ENCODE measurements at places on chromosomes 2 and 18.

DNA sequence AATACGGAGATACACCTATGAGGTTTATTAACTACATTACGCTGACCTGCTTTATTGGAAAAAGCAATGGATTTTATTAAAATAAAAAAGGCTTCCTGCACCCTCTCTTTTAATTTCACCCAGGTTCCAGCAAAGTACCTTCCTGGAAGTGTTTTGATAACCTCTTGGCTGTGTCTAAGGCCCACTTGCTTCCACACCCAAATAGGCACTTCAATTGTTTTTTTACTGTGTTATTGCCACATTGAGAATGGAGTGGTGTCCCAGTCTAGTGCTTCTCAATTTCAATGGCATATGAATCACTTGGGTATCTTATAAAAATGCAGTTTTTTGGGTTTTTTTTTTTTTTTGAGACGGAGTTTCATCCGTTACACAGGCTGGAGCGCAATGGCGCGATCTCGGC lies 47.6 kb downstream of the SF3B1 start:
- DNase-seq: no peak

DNA sequence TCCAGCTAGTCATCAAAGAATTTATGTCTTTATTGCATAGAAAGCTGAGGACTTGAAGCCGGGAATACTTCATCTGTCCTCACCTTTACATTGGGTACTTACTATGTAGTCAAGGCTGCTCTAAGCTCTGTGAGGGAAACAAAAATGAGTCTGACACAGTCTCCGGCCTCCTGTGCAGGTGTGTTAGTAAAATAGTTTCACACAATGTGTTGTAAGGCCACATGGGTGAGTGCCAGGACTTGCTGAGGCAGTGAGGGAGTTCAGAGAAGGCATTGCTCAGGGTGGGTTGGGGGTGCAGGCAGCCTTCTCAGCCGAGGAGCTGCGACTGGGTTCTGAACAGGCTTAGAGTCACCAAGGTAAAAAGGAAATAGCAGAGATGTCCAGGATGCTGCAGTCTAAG lies 54.5 kb upstream of the SMAD2 start:
- no peak for DNase-seq

GRCh38 chr2:41894563-41895333 lies 153.1 kb upstream of the PKDCC start:
- DNase-seq: no peak

DNA sequence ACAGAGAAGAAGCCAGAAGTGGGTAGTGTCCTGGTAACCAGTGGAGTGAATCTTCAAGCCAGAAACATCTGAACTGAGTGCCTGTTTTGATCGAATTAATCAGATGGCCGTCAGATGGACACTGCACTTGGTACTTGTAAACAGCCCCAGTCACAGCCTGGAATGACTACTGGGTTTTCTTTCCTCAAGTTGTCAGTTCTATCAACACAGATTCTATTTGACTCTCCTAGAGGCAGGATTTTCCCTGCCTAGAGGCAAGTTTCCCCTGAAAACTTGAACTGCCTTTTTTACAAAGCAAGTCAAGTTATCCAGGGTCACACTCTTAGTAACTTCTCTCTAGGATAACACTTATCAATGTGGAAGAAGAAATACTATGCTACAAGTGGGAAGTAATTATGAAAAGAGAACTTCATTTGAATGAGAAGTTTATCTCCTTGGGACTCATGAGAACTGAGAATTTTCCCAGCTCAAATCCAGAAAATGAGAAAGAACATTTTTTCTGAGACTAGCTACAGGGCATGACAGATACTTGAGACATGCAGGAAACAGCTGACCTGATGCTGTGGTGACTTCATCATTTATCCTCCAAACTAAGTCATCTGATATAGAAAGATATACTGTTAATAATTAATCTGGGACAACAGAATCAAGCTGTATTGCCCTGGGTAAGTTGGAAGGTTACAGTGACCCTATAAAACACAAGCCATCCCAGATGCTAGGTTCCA lies 36.0 kb downstream of the SULT1C2 start:
- DNase-seq: no peak

GRCh38 chr2:99974682-99975375 lies 167.6 kb downstream of the AFF3 start:
- no peak for DNase-seq

DNA sequence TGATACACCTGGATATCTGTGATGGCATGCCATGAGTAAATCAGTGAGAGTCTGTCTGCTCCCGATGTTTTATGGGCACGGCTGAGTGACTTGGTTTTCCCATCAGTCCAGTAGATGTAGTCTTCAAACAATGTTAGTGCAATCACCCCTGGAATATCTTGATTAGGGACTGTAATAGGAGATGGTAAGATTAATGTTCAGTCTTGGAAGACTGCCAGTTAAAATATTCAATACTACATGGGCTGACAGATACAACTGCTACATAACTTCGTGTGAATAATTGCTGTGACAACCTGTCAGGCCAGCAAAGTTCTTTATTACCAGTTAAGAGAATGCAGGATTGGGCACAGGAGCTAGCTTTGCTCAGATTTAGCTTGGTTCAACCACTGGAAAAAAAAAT lies 1673.3 kb downstream of the LRP1B start:
- DNase-seq: no peak

DNA sequence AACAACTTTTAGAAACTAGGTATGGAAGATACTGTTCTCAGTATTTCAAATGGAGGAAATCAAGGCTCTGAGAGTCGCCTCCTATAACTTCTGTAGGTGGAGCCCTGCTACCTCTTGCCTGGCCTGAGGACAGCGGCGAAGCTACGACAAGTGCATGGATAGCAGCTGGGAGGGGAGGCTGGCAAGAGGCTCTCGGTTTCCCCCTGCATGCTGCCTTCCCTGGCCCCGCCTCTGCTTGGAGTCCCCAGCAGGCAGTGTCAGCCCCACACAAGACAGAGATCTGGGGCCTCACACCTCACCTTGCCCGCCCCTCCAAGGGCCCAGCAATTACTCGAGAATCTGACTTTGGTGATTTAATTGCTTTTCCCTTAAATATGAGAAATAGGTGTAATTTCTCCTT lies 107.6 kb upstream of the POU3F3 start:
- no peak for DNase-seq

DNA sequence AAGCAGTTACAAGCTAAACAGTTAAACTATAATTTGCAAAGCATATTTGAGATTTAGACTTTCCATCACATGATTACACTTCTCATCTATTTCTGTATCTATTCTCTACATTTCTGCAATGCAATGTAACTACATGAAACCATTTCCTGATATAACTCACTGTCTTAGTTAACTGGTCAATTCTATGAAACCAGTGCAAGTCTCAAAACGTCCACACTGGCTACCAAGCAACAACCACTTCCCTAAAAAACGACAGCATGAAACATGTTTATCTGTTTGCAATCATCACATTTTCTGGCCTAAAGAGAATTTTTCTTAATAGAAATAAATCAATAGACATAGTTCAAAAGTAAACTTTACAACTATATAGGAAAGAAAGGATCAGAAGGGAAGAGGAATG lies 17.4 kb downstream of the FECH start:
- no peak for DNase-seq

GRCh38 chr2:117108741-117109267 lies 705.7 kb upstream of the DDX18 start:
- DNase-seq: no peak

GRCh38 chr2:218827701-218828476 lies 3.7 kb downstream of the PRKAG3 start:
- DNase-seq: no peak

DNA sequence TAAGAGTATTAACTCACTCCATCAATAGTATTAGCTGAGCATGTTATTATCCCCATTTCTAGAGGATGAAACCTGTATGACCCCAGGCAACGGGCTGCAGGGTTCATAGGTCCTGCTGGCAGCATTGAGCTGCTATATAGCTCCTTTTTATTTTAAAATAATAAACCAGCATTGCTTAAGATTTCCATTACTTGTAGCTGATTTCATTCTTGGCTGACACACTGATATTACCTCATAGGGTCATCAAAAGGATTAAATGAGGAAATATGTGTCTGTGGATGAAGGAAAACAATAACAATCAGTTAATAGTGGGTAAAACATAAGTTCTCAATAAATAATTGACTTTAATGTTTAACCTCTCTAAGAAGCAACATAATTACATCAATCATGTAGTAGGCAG lies 48.3 kb upstream of the NRP2 start:
- no peak for DNase-seq

GRCh38 chr2:210387074-210387473 lies 72.1 kb upstream of the MYL1 start:
- no peak for DNase-seq

DNA sequence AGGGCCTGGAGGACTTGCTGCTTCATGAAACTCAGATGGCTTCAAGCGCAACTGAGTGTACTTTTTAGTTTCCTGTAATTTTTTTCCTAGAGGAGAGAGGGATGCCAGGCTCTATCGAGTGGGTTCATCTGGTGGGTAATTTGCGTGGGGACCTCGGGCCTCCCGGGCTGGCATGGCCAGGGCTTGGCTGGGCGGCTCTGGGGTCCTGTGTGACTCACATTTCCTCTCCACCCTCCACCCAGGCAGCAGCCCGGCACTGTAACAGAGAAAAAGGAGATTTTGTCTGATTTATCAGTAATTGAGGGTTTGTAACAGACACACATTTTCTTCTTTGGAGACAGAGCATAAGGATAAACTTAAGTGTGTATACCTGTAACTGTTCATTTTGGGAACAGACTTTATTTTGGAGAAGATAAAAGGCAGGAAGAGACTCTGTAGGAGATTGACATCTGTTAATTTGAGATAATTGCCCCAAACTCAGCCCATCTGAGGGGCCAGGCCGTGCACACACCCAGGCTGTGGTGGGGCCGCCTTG lies 64.3 kb downstream of the NFATC1 start:
- DNase-seq: no peak

Measured in stimulated activated CD4-positive, alpha-beta T cell treated with anti-CD3 and anti-CD28 coated beads, Interleukin-1b, Interleukin-23, amount 100 ng/mL, for 4 hours (primary cell).